ENCODE measurements at places on chromosomes 5 and 9.

- no peak for DNase-seq
These were observed 303.7 kb downstream of the CCDC171 start for GRCh38 chr9:15856591-15856990.

DNA sequence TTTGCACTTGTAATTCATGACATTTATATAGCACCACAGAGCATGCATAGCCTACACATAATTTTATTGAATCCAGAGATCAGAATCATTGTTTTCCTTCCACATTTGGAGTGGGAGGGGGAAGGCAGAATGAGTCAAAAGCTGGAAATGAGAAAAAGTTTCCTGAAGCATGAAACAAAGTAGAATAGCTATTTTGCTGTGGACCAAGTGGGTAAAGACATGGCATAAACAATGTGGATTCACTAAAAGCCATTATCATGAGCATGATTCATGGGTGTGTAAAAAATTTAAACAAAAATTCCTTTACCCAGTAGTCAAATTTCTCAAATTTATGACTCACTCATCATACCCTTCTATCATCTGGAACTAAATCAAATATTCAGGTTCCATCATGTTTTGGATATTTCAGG is 97.9 kb downstream of the YIPF5 start:
- no peak for DNase-seq

DNA sequence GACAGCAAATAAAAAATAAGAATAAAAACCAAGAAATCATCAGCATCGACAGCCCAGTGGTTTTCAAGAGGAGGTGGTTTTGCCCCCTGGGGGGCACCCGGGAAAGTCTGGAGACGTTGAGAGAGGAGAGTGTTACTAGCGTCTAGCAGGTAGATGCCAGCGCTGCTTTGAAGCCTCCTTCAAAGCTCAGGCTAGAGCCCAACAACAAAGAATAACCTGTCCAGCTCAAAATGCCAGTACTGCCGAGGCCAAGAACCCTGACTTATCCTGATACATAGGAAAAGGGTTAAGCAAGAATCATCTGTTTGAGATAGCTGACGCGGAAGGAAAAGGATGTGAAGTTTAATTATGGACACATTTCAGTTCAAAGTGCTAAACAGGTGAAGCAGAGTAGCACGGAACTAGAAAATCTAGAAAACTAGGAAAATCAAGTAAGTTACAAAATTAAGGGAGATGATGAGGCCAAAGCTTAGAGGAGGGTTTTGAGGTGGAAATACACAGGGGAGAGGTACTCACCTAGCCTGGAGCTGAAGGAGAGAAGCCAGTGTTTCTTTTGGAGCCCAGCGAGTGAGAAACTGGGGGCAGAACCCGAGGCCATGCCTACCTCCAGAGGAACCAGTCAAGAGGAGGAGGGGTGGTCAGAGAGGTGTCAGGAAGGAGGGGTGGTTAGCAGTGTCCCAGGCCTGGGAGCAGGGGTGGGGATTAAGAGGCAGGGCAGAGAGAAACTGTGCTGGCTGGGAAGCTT is 121.0 kb upstream of the RETREG1 start:
- no peak for DNase-seq

DNA sequence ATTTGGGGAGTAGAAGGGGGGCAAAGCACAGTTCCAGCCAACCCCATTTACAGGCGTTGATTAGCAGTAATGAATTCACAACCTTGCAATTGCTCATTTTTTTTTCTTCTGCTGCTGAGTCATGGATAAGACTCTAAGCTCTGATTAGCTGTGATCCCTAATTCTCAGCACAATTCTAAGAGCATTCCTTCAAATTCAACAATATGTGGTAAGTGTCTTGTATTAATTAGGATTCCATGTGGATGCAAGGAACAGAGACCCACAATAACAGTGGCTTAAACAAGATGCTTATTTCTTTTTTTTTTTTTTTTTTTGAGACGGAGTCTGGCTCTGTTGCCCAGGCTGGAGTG is 133.4 kb downstream of the PALM2AKAP2 start:
- DNase-seq: no peak

- peak; percentile 41 for DNase-seq
These were observed 939.7 kb downstream of the NR2F1-AS1 start for GRCh38 chr5:92641031-92641962.

- no peak for DNase-seq
These were observed 77.0 kb downstream of the SEMA6A start for GRCh38 chr5:116497631-116498030.

- peak; percentile 15 for DNase-seq
These were observed 54.1 kb downstream of the GDA start for GRCh38 chr9:72203205-72203803.

- no peak for DNase-seq
These were observed 199.5 kb downstream of the CACNA1B start for GRCh38 chr9:138077126-138077525.

All from PC-9 (cell line).